ENCODE measurements at places on chromosomes 3 and 15. TPM values are rescaled to one million over a fixed set of nuclear protein-coding genes. Genes with fewer than 3 reads are reported as not detected.
A peak's percentile ranks its signal among the peaks of the same experiment; 100 is the strongest.

GRCh38 chr3:151428386-151428785 is 32.5 kb downstream of the IGSF10 start:
- H3K36me3 ChIP-seq, result no peaks in the 10 kb centered on the region
- H3K27ac ChIP-seq, result no peak overlapping the region
- no peaks in the 10 kb centered on the region for H3K4me1 ChIP-seq
- H3K4me3 ChIP-seq, result no peak overlapping the region
- H3K27me3 ChIP-seq, result peaks cover 4% of the 10 kb centered on the region

Gene XCR1
- not detected for total RNA-seq

Gene ATP13A5
- total RNA-seq, result not detected

GRCh38 chr3:141797819-141798447 is 34.7 kb downstream of the GRK7 start:
- H3K4me3 ChIP-seq, result peak overlapping the region; percentile 74
- H3K36me3 ChIP-seq, result no peaks in the 10 kb centered on the region
- peak overlapping the region; percentile 89 for H3K27ac ChIP-seq
- H3K27me3 ChIP-seq, result no peaks in the 10 kb centered on the region
- peaks cover 46% of the 10 kb centered on the region for H3K4me1 ChIP-seq

Gene HTR3E
- total RNA-seq, result not detected

GRCh38 chr15:43440721-43441281 is 52.2 kb downstream of the TP53BP1 start:
- peaks cover 4% of the 10 kb centered on the region for H3K36me3 ChIP-seq
- H3K27ac ChIP-seq, result peak overlapping the region; percentile 86
- peaks cover 7% of the 10 kb centered on the region for H3K4me1 ChIP-seq
- no peaks in the 10 kb centered on the region for H3K27me3 ChIP-seq

DNA sequence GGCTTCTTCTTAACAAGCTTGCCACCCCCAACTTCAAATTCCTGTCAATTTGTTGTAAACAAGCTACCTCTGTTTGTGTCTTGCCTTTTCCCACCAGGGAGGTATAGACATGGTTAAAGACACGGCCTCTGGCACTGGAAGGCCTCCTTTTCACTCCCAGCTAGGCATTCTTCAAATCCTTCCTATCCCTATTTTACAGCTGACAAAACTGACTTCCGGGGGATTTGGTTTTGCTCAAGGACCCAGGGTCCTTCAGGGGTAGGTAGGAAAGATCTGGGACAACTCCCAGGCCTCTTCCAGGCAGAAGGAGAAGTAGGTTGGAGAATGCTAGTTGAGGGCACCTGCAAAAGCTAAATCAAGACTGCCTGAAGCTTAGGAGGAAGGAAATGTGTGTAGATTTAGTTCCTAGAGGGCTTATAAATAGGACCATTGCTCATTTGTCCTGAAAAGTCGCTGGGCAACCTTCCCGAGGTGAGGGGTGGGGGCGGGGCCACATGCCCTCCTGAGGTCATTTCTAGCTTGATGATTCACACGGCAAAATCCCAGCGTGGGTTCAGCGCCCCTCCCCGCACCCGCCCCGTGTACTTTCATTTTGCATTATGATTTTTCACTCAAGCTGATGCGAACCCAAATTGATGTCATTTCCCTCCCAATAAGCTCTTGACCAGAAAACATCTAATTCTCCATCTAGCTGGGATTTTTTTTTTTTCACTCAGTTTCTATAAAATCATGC is 365.5 kb downstream of the SHQ1 start:
- peak; percentile 96 for DNase-seq
- H3K36me3 ChIP-seq, result peaks cover 12% of the 10 kb centered on the region
- H3K27me3 ChIP-seq, result no peaks in the 10 kb centered on the region
- H3K4me1 ChIP-seq, result peaks cover 68% of the 10 kb centered on the region

Gene KCNAB1
- not detected for total RNA-seq

GRCh38 chr3:98209244-98209643 is 42.7 kb downstream of the OR5H15 start:
- H3K36me3 ChIP-seq, result no peaks in the 10 kb centered on the region
- H3K27ac ChIP-seq, result no peak overlapping the region
- H3K4me3 ChIP-seq, result no peak overlapping the region

- no peak for DNase-seq
- H3K36me3 ChIP-seq, result no peaks in the 10 kb centered on the region
- peaks cover 28% of the 10 kb centered on the region for H3K4me1 ChIP-seq
- peak overlapping the region; percentile 59 for H3K27ac ChIP-seq
Observed at GRCh38 chr15:52262364-52262763, 33.2 kb downstream of the MYO5C start.

Gene MASP1
- total RNA-seq, result not detected

GRCh38 chr3:73137736-73138403 is 76.4 kb downstream of the EBLN2 start:
- no peak overlapping the region for H3K27ac ChIP-seq
- DNase-seq, result no peak
- H3K4me3 ChIP-seq, result no peak overlapping the region
- H3K36me3 ChIP-seq, result no peaks in the 10 kb centered on the region
- peaks cover 3% of the 10 kb centered on the region for H3K27me3 ChIP-seq

GRCh38 chr3:96070678-96071077 is 743.7 kb upstream of the EPHA6 start:
- H3K27ac ChIP-seq, result no peak overlapping the region
- H3K4me1 ChIP-seq, result no peaks in the 10 kb centered on the region
- no peaks in the 10 kb centered on the region for H3K36me3 ChIP-seq
- DNase-seq, result no peak
- H3K4me3 ChIP-seq, result no peak overlapping the region
- no peaks in the 10 kb centered on the region for H3K27me3 ChIP-seq

GRCh38 chr3:188491276-188491687 is 337.3 kb downstream of the LPP start:
- no peak overlapping the region for H3K4me3 ChIP-seq
- no peak for DNase-seq
- H3K36me3 ChIP-seq, result peaks cover 10% of the 10 kb centered on the region

- H3K4me3 ChIP-seq, result no peak overlapping the region
- no peak for DNase-seq
- no peak overlapping the region for H3K27ac ChIP-seq
Observed at GRCh38 chr15:94417501-94418293, 186.3 kb downstream of the MCTP2 start.

- DNase-seq, result no peak
- H3K4me3 ChIP-seq, result no peak overlapping the region
- no peaks in the 10 kb centered on the region for H3K36me3 ChIP-seq
- no peaks in the 10 kb centered on the region for H3K4me1 ChIP-seq
- H3K27me3 ChIP-seq, result peaks cover 3% of the 10 kb centered on the region
- no peak overlapping the region for H3K27ac ChIP-seq
Observed at GRCh38 chr3:178718995-178719635, 182.9 kb downstream of the KCNMB2 start.

- H3K4me1 ChIP-seq, result no peaks in the 10 kb centered on the region
- no peak overlapping the region for H3K4me3 ChIP-seq
- no peak overlapping the region for H3K27ac ChIP-seq
- no peak for DNase-seq
- no peaks in the 10 kb centered on the region for H3K27me3 ChIP-seq
Observed at GRCh38 chr3:46162975-46163555, 45.0 kb downstream of the CCR1 start.

- H3K4me3 ChIP-seq, result no peak overlapping the region
- no peak for DNase-seq
- H3K27ac ChIP-seq, result no peak overlapping the region
- H3K36me3 ChIP-seq, result peaks cover 55% of the 10 kb centered on the region
- H3K27me3 ChIP-seq, result no peaks in the 10 kb centered on the region
- H3K4me1 ChIP-seq, result peaks cover 2% of the 10 kb centered on the region
Observed at GRCh38 chr3:133820889-133821675, 15.5 kb downstream of the SRPRB start.

DNA sequence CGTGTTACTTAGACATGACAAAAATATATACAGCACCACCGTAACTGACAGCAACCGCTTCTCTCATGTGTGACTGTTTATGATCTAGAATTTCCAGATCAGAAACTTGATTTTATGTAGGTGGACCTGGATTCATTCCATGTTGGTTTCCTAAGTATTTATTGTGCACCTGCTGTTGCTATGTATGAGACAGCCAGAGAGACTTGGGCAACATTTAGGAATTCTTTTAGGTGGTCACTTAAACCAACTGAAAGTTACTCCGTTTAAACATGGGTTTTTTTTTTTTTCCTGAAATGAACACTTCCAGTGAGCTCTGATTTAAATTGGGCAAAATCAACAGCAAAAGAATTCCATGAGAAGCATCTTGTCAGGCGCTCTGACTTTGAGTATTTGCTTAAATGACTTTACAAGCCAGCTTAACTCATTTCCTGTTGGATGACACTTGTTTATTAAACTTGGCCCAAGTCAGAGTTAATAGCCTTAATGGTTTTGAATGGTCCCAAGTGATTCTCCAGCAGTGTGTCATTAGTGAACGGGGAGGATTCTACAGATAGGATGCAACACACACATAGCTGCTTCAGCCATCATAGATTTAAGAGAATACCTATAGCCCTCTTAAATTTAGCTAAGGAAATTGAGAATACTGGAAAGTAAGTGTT is 31.8 kb downstream of the MITF start:
- no peak overlapping the region for H3K27ac ChIP-seq
- no peaks in the 10 kb centered on the region for H3K4me1 ChIP-seq
- no peaks in the 10 kb centered on the region for H3K36me3 ChIP-seq
- no peak for DNase-seq

DNA sequence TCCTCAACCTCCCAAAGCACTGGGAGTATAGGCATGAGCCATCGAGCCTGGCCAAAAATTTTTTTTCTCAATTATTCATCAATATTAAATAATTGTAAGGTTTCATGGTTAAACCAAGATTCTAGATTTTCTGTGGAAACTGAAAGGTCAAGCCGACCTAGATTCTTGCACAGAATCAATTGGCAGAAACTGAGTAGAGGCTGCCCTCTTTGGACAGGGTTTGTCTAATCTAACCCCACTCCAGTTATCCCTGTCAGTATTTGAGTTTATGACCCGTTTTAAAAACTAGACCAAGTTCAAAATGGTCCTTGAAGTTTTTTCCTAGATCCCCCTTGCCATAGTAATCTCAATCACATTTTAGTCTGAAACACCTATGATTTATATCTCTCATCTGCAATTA is 8.6 kb upstream of the ADAM10 start:
- no peak overlapping the region for H3K4me3 ChIP-seq
- H3K27ac ChIP-seq, result no peak overlapping the region
- H3K36me3 ChIP-seq, result no peaks in the 10 kb centered on the region

DNA sequence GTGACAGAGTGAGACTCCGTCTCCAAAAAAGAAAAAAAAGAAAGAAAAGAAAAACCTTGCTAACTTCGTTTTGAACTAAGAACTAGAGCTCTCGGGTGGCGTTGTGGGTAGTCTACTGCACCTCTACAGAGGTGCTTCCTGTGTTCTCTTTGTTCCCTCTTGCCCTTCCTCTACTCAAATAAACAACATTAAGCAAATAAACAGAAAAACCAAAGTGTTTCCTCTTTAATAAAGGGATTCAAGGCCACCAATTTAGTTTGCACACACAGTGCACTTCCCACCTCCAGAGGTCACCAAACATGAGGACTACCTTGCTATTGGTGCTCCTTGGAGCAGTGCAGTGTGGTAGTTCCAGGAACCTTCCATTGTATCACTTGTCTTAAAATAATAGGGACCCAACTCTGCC is 354.2 kb upstream of the TBL1XR1 start:
- H3K4me1 ChIP-seq, result peaks cover 52% of the 10 kb centered on the region
- no peaks in the 10 kb centered on the region for H3K27me3 ChIP-seq
- H3K27ac ChIP-seq, result peak overlapping the region; percentile 63
- H3K4me3 ChIP-seq, result peak overlapping the region; percentile 32

Gene INSYN1
- not detected for total RNA-seq

- DNase-seq, result no peak
- no peak overlapping the region for H3K27ac ChIP-seq
- peaks cover 8% of the 10 kb centered on the region for H3K27me3 ChIP-seq
- no peaks in the 10 kb centered on the region for H3K36me3 ChIP-seq
- no peak overlapping the region for H3K4me3 ChIP-seq
Observed at GRCh38 chr3:54968546-54969172, 40.8 kb upstream of the LRTM1 start.

GRCh38 chr3:14213066-14213774 is 34.6 kb downstream of the LSM3 start:
- no peak overlapping the region for H3K4me3 ChIP-seq
- no peaks in the 10 kb centered on the region for H3K36me3 ChIP-seq
- H3K27ac ChIP-seq, result no peak overlapping the region

- no peak overlapping the region for H3K27ac ChIP-seq
- H3K4me3 ChIP-seq, result no peak overlapping the region
- H3K36me3 ChIP-seq, result no peaks in the 10 kb centered on the region
Observed at GRCh38 chr15:40838756-40839155, 5.1 kb upstream of the SPINT1 start.

DNA sequence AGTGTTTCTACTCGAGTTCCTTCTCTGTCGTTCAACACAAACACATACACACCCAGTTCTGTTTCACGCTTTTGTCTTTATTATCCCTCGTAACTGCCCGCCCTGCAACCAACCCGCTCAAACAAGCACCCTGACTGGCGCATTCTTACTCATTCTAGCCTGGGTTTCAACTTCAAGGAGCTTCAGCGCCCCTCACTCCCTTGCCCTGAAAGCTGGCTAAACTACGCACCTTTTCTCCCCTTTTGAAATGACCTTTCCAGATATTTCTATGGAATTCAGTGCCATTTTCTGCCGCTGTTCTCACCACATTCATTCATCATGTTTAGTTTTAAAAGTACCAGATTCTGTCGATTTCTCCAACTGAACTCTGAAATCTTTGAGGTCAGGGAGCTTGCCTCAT is 653 bp upstream of the MFSD1 start:
- peaks cover 21% of the 10 kb centered on the region for H3K4me1 ChIP-seq
- H3K4me3 ChIP-seq, result peak overlapping the region; percentile 84
- no peak for DNase-seq
- peaks cover 2% of the 10 kb centered on the region for H3K36me3 ChIP-seq
- H3K27ac ChIP-seq, result peak overlapping the region; percentile 44
- H3K27me3 ChIP-seq, result no peaks in the 10 kb centered on the region

- H3K4me1 ChIP-seq, result peaks cover 16% of the 10 kb centered on the region
- peaks cover 5% of the 10 kb centered on the region for H3K36me3 ChIP-seq
- H3K4me3 ChIP-seq, result no peak overlapping the region
- no peak for DNase-seq
Observed at GRCh38 chr15:96336596-96337364, 6.3 kb downstream of the NR2F2 start.

GRCh38 chr3:7309641-7310102 is 448.8 kb downstream of the GRM7 start:
- peaks cover 5% of the 10 kb centered on the region for H3K27me3 ChIP-seq
- no peaks in the 10 kb centered on the region for H3K4me1 ChIP-seq
- no peaks in the 10 kb centered on the region for H3K36me3 ChIP-seq
- H3K4me3 ChIP-seq, result no peak overlapping the region
- DNase-seq, result no peak

DNA sequence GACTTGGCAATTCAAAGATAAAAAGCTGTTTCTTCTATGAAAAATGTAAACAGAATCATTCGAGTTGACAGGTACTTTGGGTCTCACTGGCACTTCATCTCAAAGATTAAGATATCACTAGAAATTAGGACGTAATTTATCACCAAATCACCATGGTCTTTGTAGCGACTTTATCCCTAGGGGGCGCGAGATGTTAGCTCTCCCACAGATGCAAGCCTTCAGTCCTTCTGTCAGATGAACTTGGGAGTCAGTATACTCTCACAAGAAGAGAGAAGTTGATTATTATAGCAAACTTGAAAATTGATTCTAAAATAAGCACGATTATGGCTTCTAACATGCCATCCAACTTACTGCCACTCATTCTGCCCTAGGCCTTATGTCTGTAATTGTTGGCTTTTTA is 150.3 kb downstream of the ALCAM start:
- no peaks in the 10 kb centered on the region for H3K27me3 ChIP-seq
- no peak overlapping the region for H3K27ac ChIP-seq

GRCh38 chr15:40379853-40380252 is 2.7 kb upstream of the KNSTRN start:
- H3K27ac ChIP-seq, result no peak overlapping the region
- H3K4me1 ChIP-seq, result peaks cover 16% of the 10 kb centered on the region
- no peak overlapping the region for H3K4me3 ChIP-seq
- no peaks in the 10 kb centered on the region for H3K27me3 ChIP-seq

- H3K27ac ChIP-seq, result no peak overlapping the region
- H3K27me3 ChIP-seq, result no peaks in the 10 kb centered on the region
- DNase-seq, result no peak
- no peaks in the 10 kb centered on the region for H3K36me3 ChIP-seq
- no peak overlapping the region for H3K4me3 ChIP-seq
Observed at GRCh38 chr3:12974819-12975218, 98.4 kb downstream of the IQSEC1 start.

Measured in activated naive CD4-positive, alpha-beta T cell treated with anti-CD3 and anti-CD28 coated beads for 36 hours (primary cell).